ENCODE measurements at places on chromosomes 13 and 19.
A peak's percentile ranks its signal among the peaks of the same experiment; 100 is the strongest.

- DNase-seq: no peak
Observed at GRCh38 chr19:38734176-38734425, 10.2 kb downstream of the CAPN12 start.

DNA sequence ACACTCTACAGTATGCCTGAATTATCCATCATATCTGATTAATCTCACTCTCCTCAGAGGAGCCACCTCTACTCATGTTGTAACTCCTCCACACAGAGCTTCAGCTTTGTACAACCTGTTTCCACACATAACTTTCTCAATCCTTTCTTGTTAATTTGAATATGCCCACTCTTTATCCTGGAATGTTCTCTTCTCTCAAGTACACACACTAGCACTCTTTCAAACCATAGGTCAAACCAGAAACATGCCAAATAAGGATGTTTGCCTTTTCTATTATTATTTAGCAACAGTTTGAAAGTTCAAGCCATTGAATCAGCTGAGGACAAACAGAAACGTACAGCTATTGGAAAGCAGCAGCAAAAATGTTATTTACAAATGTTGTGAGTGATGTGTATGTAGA, 110.3 kb downstream of the MIPEP start:
- no peak for DNase-seq

DNA sequence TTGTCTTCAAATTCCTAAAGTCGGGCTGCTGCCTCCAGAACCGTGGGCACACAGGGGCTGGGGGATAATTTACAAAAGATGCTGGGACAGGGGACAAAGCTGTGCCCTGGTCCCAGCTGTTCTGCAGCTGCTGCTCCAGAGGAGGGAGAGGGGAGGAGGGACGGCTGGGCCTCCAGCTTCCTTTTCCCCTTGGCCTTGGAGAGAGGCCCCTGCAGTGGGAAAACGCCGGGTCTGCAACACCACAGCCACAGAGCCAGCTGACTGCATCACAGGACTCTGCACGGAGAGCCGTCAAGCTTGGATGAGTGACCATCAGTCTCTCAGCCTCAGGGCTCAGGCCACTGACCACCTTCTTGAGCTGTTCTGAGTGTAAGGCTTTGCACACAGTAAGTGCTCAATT, 6.1 kb downstream of the DOCK6 start:
- DNase-seq: no peak

GRCh38 chr13:98570929-98571372, 6.0 kb downstream of the STK24 start:
- peak; percentile 59 for DNase-seq

GRCh38 chr19:33730858-33731607, 65.6 kb upstream of the KCTD15 start:
- no peak for DNase-seq

DNA sequence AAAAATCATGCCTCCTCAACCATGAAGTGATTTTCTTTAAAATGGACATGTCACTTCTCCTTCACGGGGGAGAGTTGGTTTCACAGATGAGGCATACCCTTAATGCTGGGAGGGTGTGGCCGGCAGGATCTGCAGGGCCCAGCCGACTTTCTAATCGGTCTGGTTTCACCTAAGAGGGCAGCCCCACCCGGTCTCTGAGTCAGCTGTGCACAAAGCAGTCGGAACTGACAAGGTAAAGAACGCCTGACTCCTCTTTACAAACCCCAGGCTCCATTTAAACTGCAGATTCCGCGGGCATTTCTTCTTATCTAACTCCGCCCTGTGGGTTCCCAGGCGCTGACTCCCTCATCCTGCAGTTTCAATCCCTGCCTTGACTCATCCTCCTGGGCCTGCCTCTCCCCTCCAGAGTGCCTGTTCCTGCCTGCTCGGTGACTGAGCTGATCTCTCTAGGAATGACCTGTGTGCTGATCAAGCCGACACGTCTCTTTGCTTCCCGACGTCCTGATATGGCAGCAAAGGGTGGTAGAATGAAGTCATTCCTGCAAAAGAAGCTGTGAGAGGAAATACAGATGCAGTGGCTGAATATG, 63.4 kb downstream of the EFNB2 start:
- DNase-seq: peak; percentile 77

- no peak for DNase-seq
Observed at GRCh38 chr13:53321296-53321801, 292.7 kb downstream of the OLFM4 start.

GRCh38 chr19:46489445-46490272, 6.0 kb downstream of the PNMA8B start:
- no peak for DNase-seq

DNA sequence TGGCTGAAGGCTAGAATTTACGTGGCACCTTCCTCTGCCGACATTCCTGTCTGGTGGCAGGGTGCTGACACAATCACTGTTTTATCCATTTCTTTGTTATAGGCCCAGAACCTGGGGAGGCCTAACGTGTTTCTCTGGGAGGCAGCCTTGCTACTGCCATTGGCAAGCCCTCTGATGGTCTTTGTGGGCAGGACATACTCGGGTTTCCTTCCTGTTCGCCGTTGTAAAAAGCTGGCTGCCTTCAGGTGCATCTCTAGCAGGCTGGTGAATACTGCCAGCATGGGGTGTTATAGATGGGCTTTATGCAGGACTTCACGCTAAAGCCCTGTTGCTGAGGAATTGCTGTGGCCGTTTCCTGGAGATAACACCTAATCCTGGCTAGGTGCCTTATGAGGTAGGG, 28.1 kb downstream of the B3GLCT start:
- DNase-seq: no peak

GRCh38 chr13:24670961-24671381, 9.2 kb upstream of the ATP12A start:
- peak; percentile 66 for DNase-seq

- no peak for DNase-seq
Observed at GRCh38 chr19:22617614-22618320, 16.4 kb upstream of the ZNF492 start.

DNA sequence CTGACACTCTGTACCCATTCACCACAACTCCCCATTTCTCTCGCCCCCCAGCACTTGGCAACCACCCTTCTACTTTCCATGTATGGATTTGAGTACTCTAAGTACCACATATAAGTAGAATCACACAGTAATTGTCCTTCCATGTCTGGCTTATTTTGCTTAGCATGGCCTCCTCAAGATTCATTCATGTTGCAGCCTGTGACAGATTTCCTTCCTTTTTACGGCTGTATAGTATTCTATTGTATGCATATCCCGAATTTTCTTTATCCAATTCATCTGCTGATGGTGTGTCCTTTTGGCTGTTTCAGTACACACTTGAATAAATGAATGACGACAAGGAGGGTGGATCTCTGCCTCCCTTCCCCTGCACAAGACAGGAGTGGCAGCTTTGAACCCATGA, 95.1 kb downstream of the ZNF536 start:
- DNase-seq: no peak

- no peak for DNase-seq
Observed at GRCh38 chr13:70613295-70613694, 505.0 kb upstream of the KLHL1 start.

- no peak for DNase-seq
Observed at GRCh38 chr19:10888421-10888866, 17.1 kb downstream of the CARM1 start.

DNA sequence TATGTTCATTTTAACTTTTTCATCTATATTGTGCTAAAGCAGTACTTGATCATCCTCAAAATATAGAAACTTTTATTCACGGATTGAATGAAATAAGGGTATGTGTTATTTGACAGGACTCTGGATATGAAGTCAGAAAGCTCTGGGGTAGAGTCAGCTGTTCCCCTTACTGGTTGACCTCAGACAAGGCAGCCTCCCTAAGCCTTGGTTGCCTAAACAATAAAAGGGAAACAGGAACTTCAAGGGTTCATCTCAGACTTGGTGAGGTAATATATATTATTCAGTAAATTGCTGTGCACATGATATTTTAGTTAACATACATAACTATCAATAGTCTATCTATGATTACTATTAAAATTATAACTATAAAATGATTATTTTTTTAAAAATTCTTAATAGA, 13.6 kb downstream of the POLR1D start:
- no peak for DNase-seq
